ENCODE measurements at places on chromosomes 16 and 17. TPM values are rescaled to one million over a fixed set of nuclear protein-coding genes. Genes with fewer than 3 reads are reported as not detected.

NUPR1 gene
- 29.7 TPM for polyA plus RNA-seq

DNA sequence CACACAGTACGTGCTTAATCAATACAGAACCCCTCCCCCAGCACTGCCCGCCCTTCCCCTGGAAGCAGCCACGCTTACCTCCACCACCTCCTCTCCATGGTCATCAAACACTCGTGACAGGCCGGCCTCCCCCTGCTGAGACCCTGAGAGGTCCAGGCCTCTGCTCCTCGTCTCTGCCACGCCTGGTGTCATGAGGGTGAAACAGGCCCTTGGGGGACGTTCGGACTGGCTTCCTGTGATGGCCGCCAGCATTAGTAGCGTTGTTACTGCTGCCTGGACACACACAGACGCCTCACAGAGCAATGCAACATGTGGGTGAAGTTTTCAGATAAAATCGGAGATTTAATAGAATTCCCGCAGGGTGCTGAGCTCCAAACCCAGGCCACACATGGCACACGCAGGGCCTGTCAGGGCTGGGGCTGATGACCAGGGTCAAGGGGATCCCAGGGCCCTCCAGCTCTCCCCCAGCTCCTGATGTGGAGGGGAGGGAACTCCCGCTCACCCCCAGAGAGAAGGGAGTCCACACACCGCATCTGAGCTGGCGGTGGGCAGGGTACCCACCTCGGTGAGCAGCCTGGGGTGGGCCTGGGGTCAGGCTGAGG is 15.9 kb upstream of the SLC38A10 start:
- DNase-seq, result no peak

EPX gene
- 0.62 TPM for polyA plus RNA-seq

GRB7 gene
- polyA plus RNA-seq, result 0.72 TPM

CACNG3 gene
- polyA plus RNA-seq, result not detected

KRT36 gene
- not detected for polyA plus RNA-seq

DNA sequence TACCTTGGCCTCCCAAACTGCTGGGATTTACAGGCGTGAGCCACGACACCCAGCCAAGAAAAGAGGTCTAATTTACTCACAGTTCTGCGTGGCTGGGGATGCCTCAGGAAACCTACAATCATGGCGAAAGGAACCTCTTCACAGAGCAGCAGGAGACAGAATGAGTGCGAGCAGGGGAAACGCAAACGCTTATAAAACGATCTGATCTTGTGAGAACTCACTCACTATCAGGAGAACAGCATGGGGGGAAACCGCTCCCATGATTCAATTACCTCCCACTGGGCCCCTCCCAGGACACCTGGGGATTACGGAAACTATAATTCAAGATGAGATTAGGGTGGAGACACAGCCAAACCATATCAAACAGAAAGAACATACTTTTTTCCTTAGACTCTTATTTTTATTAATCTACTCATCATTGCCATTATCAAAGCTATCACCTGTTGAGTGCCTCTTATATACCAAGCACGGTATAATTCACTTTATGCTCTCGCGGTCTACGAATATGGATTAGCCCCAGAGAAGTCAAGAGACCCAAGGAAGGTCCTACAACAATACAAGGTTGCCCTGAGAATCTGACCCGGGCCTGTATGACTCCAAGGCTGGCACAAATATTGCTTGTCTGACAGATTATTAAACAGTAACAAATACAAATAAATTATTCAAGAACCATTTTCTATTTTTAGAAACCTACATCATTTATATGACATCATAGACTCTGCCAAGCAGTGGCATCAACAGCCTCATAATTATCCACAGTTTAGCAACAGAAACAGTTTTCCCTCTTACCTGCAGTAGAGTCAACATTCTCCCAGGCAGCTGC is 2.4 kb downstream of the POLR3K start:
- no peak for DNase-seq

DNA sequence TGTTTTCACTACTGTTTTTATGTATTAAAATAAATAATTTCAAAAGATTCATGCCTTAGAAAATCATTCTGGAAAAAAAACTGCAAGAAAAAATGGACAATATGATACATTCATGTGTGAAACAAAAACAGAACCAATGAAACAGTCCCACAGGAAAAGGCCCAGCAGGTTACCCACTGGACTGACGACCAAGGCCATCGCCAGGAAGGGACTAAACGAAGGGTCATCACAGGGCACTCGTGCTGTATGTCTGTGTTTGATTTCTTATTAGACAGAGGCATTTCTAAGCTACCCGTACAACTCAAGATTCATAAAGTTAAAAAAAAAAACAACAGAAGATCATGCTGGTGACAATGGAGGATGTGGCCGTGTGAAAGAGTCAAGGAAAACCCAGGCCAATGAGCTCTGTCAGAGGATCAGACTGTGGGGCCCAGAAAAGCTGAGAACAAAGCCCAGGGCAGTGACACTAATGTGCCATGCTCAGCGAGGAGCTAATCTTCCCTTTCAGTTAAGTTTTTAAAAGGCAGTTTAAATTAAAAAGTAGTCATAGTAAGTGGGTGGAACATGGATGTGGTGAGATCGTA is 31.8 kb downstream of the NSMCE1 start:
- DNase-seq, result no peak

All from hindlimb muscle (tissue), 1 donor.